Activated naive CD4-positive, alpha-beta T cell treated with anti-CD3 and anti-CD28 coated beads, Interleukin-2, amount 50 U/mL, for 72 hours (primary cell): ENCODE measurements at places on chromosomes 11 and 22.

DNA sequence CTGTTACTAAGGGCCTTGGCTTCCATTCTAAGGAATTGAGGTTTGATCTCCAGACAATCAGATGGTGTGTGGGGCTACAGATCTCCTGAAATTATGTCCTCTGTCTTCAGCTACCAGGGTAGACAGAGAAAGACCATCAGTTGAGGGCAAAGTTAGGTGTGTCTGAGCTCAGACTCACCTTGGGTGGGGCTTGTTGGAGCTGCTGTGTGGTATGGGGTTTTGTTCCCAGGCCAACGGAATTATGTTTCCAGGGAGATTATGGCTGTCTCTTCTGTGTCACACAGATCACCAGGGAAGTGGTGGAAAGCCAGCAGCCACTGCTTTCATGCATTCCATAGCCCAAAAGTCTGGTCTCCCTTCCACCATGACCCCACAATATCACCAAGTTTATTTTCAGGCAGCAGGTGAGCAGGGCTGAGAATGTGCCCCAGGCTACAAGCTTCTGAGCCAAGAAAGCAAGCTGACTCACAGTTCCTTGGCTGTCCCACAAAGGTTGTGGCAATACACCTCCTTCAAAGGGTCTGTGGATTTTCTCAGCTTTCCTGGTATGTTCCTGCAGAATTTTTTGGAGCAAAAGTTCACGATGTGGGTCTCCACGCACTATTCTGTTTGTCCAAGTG is 714.9 kb downstream of the LUZP2 start:
- DNase-seq: no peak

GRCh38 chr11:65008873-65009272 is 5.1 kb upstream of the ARL2 start:
- no peak for DNase-seq

GRCh38 chr11:57379732-57380131 is 1.2 kb downstream of the PRG3 start:
- no peak for DNase-seq

- DNase-seq: no peak
These were observed 311.6 kb downstream of the AASDHPPT start for GRCh38 chr11:106389101-106389500.

GRCh38 chr11:105220121-105220520 is 80.6 kb upstream of the CARD18 start:
- no peak for DNase-seq

- no peak for DNase-seq
These were observed 141.8 kb upstream of the CCDC90B start for GRCh38 chr11:83427943-83428342.

GRCh38 chr11:127875131-127875530 is 712.2 kb downstream of the ETS1 start:
- no peak for DNase-seq
